ENCODE measurements at places on chromosomes 7 and 10. TPM values are rescaled to one million over a fixed set of nuclear protein-coding genes. Genes with fewer than 3 reads are reported as not detected.

TEX36 gene
- not detected for total RNA-seq

UROS gene
- 61.3 TPM for total RNA-seq

GPER1 gene
- total RNA-seq, result 3.2 TPM

STAG3 gene
- 0.35 TPM for total RNA-seq

MYOZ1 gene
- total RNA-seq, result not detected

NDUFB8 gene
- 279 TPM for total RNA-seq

GNGT1 gene
- not detected for total RNA-seq

ADAMTS14 gene
- 0.18 TPM for total RNA-seq

PNLIPRP3 gene
- not detected for total RNA-seq

SLC18A3 gene
- not detected for total RNA-seq

ABCB4 gene
- total RNA-seq, result 0.29 TPM

SNX8 gene
- total RNA-seq, result 34.2 TPM

NUP42 gene
- 35.8 TPM for total RNA-seq
